Type B pancreatic cell (in vitro differentiated cells): ENCODE measurements at places on chromosomes 7 and 10.

DNA sequence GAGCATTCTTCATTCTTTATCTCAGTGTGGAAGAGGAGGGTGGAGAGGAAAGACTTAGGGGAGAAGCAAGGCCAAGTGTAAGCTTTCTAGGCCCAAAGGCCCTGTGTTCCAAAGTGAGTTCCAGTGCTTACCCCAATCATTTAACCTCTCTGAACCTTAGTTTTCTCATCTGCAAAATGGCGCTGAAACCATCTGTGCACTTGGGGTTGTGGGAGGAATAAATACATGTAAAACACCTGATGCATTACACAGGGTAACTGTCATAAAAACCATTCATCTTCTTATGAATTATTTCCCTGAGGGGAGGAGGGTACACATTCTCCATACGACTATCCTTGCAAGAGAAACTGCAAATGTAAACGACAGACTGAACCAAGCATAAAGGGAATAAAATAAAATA lies 19.0 kb downstream of the PIK3AP1 start:
- DNase-seq, result no peak

GRCh38 chr7:113294750-113295149 lies 176.4 kb upstream of the SMIM30 start:
- DNase-seq, result no peak

GRCh38 chr10:44334091-44334490 lies 50.8 kb downstream of the CXCL12 start:
- DNase-seq, result peak; percentile 40

GRCh38 chr10:6513476-6513875 lies 66.6 kb downstream of the PRKCQ start:
- no peak for DNase-seq

GRCh38 chr10:94757916-94758315 lies 4.6 kb upstream of the CYP2C19 start:
- no peak for DNase-seq
